Chondrocyte (in vitro differentiated cells): ENCODE measurements at places on chromosomes 6 and 20. TPM values are rescaled to one million over a fixed set of nuclear protein-coding genes. Genes with fewer than 3 reads are reported as not detected.

GRCh38 chr20:49534255-49534712, 33.7 kb downstream of the PTGIS start:
- DNase-seq = no peak

- DNase-seq = no peak
Observed at GRCh38 chr20:37938181-37938750, 35.3 kb downstream of the VSTM2L start.

GRCh38 chr6:31579119-31579505, 3.1 kb downstream of the LTB start:
- no peak for DNase-seq

GRCh38 chr20:45823949-45824835, 2.9 kb downstream of the TNNC2 start:
- no peak for DNase-seq

GRCh38 chr20:53335555-53335954, 258.1 kb downstream of the ZNF217 start:
- no peak for DNase-seq

DNA sequence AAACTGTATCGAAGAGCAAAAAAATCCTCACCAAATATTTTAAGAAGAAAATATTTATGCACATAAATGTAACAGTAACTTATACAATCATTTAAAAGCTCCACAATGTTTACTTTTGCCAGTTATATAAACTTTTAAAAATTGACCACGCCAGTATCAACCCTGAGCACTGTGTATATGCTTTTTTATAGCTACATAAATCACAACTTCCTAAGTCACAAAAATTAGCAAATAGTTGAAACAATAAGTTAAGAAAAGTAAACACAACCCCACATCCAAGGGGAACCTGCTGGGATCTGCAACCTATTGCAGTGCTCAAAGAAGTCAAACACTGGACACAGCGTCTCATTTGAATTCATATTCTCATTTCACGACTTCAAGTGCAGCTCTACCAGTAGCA, 89.8 kb upstream of the DST start:
- no peak for DNase-seq

DNA sequence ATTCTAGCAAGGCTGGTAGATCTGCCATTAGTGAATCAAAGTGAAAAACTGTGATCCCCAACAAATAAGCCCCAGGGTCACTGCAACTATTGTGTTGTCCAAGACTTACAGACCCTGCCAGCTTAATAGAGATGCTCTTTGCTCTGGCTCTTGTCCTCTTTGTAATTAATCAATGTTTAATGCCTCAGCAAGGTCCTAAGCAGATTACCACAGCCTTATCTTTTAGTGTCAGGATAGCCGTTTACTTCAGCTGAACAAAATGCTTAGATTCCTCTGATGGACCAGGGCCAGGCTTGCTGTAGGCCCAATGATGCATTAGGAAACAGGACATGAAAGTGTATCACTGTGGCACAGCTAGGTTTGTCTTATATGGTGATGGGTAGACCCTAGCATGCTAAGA, 353.3 kb downstream of the HACE1 start:
- no peak for DNase-seq

- no peak for DNase-seq
Observed at GRCh38 chr6:31473780-31474761, 23.9 kb upstream of the MICB start.

- DNase-seq = no peak
Observed at GRCh38 chr20:47487175-47487917, 14.3 kb upstream of the NCOA3 start.

DNA sequence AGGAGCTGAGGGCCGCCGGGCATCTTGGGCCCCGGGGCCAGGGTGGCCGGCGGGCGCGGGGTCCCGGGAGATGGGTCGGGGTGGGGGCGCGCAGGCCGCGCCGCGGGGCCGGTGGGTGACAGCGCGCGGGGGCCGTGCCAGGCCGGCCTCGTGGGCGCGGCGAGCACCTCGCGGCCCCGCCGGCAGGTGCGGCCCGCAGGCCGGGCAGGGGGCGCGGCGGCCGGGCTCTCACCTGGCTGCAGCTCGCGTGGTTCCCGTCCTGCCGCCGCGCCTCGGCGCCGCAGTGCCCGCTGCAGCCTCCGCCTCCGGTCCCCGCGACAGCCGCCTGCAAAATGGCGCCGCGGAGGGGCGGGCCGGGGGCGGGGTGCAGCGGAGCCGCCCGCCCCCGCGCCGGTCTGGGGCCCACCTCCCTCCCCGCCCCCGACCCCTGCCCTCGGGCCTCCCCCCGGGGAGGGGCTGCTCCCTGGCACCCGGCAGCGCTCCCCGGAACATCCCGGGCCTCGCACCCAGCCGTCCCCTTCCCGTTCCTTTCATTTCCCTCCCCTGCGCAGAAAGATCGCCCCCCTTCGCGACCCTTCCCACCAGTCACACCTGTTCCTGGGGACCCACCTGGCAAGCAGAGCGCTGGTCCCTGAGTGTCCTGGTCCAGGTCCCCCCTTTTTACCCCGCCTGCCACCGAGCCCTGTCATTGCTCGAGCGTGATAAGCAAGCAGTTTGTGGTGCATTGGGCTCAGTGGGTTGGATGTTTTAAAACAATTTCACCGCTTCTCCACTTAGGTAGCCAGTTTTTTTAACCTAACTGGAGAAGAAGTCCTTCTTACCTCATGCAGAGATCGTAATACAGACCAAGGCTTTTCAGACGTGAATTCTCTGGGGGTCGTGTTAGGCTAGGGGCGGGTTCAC, at the start of gene SLC23A2:
Gene SLC23A2, minus strand, starts transcription at position 337 of the 903 bp plus-strand sequence. CDS start 68,948 bp downstream, outside the sequence.
- no peak for DNase-seq

Gene KLHDC3
- total RNA-seq = 66.3 to 96.9 TPM (median 90.3 TPM) in 3 replicates

Gene PDE7B
- total RNA-seq = 0.05 to 0.41 TPM in 2 of 3 replicates, not detected in the other

Gene MYBL2
- 14.6 to 16.8 TPM (median 15.7 TPM) in 3 replicates for total RNA-seq

Gene DEF6
- total RNA-seq = 0.82 to 1.1 TPM (median 0.82 TPM) in 3 replicates

Gene KIF6
- 0.62 to 2.4 TPM (median 1.1 TPM) in 3 replicates for total RNA-seq
